ENCODE measurements at places on chromosomes 1 and 21. TPM values are rescaled to one million over a fixed set of nuclear protein-coding genes. Genes with fewer than 3 reads are reported as not detected.

Gene ACTL8
- total RNA-seq = not detected

Gene ADAMTSL4
- 35.5 TPM for total RNA-seq

Gene ANGPTL1
- 47.5 TPM for total RNA-seq

Gene ANGPTL3
- not detected for total RNA-seq

Gene AADACL3
- total RNA-seq = not detected

Gene CDKN2C
- total RNA-seq = 16.9 TPM

GRCh38 chr1:211951856-211952255, 83.5 kb downstream of the INTS7 start:
- DNase-seq = no peak

DNA sequence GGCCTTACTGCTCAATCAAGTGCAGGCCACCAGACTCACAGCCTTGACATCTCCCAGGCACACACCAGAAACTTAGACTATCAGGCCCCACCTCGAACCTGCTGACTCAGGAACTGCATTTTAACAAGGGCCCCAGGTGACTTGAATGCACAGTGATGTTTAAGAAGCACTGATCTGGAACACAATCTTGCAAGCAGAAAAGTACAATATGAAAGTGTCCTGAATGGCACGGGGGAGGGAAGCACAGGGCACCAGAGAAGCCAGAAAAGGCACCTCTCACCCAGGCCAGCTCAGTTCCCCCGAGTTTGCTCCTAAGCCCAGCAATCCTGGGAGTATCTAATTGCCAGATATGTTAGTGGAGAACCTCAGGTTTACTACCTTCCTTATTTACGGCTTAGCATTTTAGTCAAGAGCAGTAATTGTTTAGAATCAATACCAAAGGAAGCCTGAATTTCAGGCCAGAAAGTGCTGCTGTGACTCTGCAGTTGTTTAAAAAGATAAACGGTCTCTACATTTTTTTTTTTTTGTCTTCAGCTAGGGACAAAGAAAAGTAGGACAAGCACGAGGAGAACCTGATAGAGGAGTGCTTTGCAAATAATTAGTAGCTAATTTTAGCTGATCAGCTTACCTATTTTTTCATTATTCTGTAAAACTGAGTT, 50.9 kb upstream of the CDC42BPA start:
- DNase-seq = no peak

- no peak for DNase-seq
Observed at GRCh38 chr1:94299627-94300553, 62.5 kb upstream of the ARHGAP29 start.

DNA sequence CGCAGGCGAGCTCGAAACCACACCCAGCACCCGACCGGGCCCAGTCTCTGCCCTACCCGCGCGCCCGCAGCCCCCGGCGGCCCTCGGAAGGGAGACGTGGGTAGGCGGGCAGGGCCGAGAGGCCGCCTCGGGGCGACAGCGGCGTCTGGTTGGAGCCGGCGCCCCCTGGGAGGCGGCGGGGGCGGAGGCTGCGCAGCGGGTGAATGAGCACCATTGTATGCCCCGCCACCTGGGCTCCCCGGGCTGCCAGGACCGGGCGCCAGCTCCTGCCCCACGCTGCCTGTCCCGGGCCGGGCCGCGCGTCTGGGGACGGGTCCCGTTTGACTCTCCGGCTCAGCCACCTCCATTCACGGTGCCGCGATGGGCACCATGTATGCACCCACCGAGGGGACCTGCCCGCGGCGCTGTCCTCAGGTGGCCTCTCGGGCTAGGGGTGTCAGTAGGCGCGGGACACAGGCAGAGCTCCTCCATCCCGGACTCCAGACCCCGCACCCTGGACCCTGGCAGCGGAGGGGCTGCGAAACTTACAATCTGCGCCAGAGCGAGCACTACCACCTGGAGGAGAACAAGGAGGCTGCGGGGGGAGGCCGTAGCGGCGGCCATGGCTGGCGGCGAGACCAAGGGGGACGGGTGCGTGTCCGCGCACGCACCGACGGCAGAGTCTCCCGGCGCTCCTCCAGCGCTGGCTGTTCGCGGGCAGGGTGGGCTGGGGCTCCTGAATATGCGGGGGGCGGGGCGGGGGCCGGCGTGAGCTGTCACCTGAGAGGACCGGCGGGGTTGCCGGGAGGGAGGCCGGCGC, at the start of gene COL9A2:
TSS of gene COL9A2 (minus strand) at position 692 of the 799 bp plus-strand sequence. CDS start at position 603, 89 bp downstream.
- DNase-seq = no peak

DNA sequence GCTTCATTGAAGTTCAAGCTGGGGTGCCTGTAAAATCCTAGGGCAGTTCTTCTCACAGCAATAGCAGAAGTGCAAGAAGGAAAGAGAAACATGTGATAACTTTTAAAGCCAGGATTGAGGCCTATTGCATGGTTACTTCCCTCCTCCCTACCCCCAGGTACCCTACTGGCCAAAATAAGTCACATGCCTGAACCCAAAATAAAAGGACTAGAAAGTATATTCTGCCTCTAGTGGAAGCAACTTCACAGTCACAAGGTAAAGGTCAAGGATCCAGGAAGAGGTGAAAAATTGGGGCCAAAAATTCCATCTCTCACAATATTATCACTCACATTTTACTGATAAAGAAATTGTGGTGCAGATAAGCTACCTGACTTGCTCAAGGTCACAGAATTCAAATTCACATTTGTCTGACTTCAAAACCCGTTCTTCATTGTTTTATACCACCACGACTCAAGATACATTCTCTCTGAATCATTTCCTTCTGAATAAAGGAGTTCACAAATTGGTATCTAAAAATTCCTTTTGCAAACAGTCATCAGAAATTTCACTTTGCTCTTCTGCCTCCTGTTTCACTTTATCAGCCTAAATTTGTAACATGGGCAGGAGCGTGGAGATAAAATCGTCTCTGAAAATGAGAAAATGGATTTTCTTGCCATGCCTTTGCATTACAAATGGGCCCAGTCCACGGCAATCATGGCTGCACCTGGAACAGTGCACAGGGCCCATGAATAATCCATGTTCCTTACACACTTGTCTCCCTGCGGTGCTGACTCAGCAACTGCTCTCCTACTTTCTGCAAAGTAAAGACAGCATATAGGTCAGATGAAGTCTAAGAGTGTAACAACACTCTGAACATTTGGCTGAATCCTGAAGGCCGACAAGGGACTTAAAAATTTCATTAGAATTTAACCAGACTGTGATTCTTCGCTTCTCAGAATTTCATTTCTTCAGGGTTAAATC, 485.3 kb upstream of the NFIA start:
- no peak for DNase-seq

- DNase-seq = no peak
Observed at GRCh38 chr21:36636016-36636415, 62.9 kb upstream of the SIM2 start.

DNA sequence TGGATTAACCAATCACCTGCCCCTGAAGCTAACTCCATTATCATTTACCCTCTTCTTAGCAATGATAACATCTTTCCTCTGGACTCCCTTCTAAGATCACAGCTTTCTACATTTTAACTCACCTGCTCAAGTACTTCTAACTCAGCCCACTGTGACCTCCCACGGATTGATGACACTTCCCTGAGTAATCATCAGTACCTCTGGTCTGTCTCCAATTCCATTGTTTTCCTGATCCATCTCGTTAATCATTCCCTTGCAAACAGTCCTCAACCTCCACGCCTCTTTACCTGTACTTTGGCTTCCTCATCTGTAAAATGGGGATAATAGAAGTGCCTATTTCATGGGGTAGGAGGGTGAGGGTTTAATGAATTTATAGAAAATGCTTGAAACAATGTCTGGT, 195.3 kb upstream of the APP start:
- DNase-seq = no peak

- DNase-seq = no peak
Observed at GRCh38 chr1:229860926-229861325, 206.1 kb upstream of the GALNT2 start.

GRCh38 chr1:115531631-115532264, 110.0 kb upstream of the VANGL1 start:
- no peak for DNase-seq

DNA sequence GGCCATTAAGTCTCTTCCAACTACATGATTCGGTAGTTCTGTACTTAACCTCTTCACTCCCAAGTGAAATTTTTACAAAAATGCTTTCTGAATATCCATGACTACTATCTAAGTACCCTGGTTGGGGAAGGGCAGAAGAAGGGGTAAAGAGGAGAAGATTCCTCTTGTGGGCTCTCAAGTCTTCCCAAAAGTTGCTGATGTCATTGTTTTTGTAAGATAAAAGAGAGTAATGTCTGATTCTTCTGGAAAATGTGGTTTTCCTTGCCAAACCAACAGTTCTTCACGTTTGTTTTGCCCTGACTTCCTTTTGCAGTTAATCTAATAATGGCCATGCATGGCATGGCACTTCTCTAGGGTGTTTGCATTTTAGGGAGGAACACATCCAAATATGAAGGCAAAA, 34.7 kb upstream of the AK4 start:
- no peak for DNase-seq

- DNase-seq = no peak
Observed at GRCh38 chr1:167052389-167052788, 37.8 kb downstream of the GPA33 start.

- no peak for DNase-seq
Observed at GRCh38 chr1:192439373-192440025, 122.7 kb downstream of the RGS21 start.

DNA sequence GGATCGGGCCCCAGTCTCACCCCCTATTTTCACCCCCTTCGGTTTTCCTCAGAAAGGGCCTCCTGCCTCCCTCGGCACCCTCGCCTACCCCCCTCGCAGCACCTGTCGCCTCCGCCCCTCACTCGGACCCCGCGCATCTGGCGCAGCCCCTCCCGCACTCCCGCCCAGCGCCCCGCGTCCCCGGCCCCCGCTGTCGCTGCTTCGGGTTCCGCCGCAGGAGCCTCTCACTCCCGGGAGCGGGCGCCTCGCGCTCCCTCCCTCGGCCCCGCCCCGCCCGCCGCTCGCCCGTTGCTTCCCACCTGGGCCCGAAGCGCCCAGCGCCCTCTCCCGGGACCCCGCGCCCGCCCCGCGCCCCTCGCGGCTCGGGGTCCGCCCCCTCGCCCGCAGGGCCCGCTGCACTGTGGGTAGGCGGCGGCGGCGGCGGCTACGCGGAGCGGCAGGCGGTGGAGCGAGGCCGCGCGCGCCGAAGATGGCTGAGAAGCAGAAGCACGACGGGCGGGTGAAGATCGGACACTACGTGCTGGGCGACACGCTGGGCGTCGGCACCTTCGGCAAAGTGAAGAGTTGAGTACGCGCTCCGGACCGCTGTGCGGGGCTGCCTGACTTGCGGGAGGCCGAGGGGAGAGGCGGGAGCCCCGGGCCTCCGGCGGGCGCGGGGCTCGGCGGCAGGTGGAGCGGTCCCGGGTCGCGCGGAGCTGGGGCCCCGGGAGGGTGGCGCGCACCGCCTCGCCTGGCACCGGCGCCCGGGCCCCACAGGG, at the start of gene PRKAA2:
TSS of gene PRKAA2 (plus strand) at position 396 of the 758 bp plus-strand sequence. CDS start at position 470, 74 bp downstream.
- DNase-seq = no peak

DNA sequence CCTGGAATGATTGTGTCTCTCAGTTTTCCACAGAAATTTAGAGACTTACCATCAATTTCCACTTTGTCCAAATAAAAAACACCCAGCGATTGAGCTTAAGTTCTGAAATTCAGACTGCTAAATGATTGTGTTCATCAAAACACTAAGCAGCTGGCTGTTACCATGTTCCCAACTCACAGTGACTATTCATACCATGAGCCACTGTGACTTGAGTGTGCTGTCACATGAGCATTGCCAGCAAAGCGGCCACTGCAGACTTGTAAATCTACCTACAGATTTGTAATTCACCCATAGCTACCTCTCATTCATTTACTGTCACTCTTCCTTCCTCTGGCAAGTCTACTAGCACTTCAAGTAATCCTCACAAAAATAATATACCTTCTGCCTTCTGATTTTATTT, 17.2 kb upstream of the PRKAB2 start:
- DNase-seq = no peak

- DNase-seq = peak; percentile 29
Observed at GRCh38 chr1:15559189-15559810, 25.6 kb downstream of the AGMAT start.

DNA sequence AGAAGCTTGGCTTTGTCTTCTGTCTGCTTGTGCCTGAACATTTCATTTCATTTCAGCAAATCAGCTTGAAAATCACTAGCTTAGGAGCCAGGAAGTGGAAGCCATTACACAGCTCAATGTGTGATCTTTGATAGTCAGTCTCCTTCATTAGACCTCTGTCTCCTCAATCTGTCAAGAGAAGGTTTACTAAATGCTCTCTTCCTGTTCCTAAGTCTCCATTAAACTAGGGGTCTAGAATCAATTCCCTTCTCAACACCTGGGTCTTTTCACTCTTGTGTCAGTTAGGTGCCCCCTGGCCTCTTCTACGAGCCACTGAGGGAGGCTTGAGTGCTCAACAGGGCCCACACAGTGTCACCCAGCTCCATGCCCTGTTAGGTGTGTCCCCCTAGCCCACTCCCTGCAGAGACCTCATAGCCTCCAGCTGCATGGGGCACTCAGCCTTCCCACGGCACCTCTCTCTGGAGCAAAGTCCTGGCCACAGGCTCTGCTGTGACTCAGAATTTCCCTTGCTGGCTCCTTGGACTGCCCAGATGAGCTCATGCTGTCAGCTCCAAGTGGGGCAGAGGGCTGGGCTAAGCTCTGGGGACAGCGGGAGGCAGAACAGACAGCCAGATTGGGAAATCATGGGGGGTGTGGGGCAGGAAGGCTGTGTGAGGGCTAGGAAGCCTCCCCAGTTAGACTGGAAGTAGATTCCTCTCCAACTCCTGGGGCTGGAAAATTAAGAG, 115.7 kb upstream of the IPO9 start:
- no peak for DNase-seq

DNA sequence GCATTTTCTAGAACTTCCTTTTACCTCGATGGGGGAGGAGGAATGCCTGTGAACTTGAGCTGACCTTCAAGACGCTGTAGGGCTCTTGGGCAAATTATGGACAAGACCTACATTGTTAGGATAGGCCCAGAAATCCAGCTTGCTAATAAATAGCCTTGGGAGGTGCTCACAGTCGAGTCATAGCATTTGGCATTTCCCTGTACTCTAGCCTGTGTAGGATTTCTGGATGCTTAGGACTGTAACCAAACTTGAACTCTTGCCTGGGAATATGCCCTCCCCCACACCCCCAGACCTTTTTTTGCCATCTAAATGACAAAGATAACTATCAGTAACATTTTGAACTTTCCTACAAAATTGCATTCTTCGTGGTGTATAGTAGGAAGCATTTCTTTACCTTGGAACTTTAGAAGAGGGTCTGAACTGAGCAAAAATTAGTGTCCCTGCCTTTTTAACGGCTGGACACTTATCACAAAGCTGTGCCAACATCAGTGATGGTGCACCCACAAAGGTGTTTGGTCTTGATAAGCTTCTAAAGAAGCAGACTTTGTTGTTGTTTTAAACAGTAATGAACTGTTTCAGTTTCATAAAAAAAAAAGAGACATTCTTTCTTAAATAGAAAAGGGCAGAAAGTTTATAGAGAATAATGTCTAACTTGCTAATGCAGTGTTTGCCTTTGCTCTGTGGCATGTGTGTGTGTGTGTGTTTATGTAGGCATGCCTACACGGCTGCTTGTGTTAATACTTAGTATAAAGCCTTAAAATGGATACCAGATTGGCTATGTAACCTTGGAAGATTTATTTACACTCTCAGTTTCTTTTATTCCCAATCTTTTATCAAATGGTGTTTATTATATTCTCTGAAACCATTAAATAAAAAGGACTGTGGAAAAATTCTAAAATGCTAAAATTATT, 88.2 kb downstream of the NFIA start:
- DNase-seq = no peak

Data from urinary bladder (tissue), 4 donors.